ENCODE measurements at places on chromosomes 12 and 14.

- no peak for DNase-seq
Observed at GRCh38 chr12:57620936-57621496, 9.8 kb downstream of the ARHGEF25 start.

DNA sequence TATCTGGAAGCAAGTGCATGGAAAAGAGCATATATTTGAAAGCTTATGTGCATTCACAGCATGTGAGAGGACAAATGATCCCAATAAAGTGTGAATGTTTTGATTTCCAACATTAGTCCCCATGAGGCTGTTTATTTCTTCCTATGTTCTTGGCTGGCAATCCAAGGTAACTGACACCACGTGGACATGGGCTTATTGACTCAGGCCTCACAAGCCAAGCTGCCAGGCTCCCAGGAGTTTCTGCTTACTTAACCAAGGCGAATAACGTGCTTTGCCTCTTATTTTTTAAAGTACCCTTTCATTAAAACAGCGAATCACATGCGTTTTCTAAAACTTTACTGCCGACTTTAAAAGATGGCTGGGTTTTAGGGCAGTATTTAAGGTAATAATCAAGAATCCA lies 441.7 kb downstream of the FUT8 start:
- no peak for DNase-seq

GRCh38 chr12:54701940-54702592 lies 53.9 kb upstream of the DCD start:
- peak; percentile 14 for DNase-seq

DNA sequence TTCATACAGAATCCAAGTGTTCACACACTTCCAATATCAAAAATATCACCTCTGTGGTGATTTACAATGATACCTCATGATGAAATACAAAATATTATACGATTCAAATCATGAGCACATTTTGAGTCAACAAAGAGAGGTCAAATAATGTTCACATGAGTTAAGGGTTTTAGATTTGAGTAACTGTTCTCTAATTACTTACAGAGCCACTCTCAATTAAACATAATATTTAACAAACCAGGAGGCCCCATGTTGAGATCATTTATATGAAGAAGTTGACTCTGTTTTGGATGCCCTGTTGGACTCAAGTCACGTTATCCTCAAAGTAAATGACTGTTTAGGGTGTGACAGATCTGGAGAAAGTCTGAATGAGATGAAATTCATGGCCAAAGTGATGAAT lies 53.5 kb downstream of the NUAK1 start:
- DNase-seq = no peak

GRCh38 chr14:78029601-78030372 lies 140.4 kb upstream of the NRXN3 start:
- DNase-seq = no peak

GRCh38 chr14:34568803-34569202 lies 29.3 kb upstream of the EAPP start:
- no peak for DNase-seq

DNA sequence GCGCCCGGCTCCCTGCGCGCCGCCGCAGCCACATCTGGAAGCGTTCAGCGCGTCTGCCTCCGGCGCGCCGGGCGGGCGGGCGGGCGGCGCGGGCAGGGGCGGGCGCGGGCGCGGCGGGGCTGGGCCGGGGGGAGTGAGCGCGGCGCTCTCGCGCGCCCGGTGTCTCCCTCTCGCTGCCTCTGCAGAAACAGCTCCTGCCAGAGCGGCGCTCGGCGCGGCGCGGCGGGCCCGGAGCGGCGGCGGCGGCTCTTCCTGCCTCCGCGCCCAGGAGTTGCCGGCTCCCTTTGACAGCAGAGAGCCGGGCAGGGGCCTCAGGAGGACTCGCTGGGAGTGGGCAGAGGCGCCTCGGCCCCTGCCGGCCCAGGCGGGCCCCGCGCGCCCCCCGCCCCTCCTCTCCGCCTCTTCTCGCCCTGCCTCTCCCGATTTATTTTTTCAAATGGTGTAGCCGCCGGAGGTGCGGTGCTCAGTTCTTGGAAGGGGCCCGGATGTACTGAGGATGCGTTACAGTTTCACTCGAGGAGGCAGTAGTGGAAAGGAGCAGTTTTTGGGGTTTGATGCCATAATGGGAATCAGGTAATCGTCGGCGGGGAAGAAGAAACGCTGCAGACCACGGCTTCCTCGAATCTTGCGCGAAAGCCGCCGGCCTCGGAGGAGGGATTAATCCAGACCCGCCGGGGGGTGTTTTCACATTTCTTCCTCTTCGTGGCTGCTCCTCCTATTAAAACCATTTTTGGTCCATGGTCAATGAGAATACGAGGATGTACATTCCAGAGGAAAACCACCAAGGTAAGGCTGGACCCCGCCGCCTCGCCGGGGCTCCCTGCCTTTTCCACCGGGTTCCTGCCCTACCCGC lies at the start of gene CACNA1C:
Gene CACNA1C, plus strand, starts transcription at position 162 of the 853 bp plus-strand sequence. Its CDS starts 576 bp downstream, at position 738.
- DNase-seq = peak; percentile 20

GRCh38 chr14:54322701-54323337 lies 74.0 kb upstream of the CDKN3 start:
- DNase-seq = no peak
